ENCODE measurements at places on chromosomes 4 and X.

DNA sequence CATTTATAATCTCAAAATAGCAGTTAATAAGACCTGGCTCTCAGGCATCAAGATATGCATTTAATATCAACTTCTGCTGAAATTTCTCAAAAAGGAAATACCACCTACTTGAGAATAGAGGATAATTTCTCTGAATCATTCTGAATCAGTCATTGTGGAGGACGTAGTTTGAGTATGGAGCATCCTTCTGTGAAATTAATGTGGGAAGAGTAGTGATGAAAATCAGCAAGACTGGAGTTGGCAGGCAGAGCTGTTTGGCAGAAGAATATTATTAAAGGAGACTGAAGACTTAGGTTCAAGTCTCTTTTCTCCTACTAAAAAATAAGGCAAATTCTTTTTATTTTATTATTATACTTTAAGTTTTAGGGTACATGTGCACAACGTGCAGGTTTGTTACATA, 325.6 kb upstream of the ATOH1 start:
- DNase-seq = no peak

DNA sequence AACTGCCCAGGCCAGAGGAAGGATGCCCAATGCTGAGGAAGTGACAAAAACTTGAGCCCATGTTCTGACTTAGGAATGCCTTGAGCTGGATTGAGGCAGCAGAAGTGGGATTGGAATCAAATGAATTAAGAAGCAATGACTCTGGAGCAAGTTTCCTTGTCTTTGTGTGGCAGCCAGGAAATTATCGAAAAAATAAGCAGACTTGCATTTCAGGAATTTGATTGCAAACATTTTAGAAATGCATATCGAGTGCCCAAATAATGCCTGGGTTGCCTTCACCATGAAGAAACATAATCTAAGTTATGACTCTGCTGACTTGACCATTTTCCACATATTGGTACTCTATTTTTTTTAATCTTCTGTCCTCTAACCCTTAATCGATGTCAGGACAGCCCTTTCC, 9.5 kb downstream of the CYTL1 start:
- no peak for DNase-seq

GRCh38 chr4:177862541-177863176, 420.4 kb upstream of the AGA start:
- DNase-seq = no peak

GRCh38 chrX:129939986-129940385, 34.0 kb downstream of the UTP14A start:
- DNase-seq = no peak

DNA sequence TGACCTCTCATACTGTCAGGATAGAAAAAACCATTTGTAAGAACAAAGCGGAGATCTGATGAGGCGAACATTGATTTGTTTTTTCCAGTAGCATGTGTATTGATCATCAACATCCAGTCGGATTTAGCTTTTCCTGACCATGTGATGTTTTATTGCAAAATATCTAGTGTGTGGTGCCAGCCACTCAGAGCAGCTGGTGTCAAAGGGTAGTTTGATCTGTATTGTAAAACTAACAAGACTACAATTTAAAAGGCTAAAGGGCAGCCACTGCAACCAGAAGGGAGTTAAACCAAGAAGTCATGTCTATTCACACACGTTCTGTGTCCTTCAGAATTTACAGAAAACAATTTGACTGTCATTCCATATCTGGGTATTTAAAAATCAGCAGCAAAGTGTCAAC, 719.0 kb upstream of the FRG1 start:
- DNase-seq = no peak

- no peak for DNase-seq
Observed at GRCh38 chr4:23171976-23172375, 479.2 kb downstream of the GBA3 start.

DNA sequence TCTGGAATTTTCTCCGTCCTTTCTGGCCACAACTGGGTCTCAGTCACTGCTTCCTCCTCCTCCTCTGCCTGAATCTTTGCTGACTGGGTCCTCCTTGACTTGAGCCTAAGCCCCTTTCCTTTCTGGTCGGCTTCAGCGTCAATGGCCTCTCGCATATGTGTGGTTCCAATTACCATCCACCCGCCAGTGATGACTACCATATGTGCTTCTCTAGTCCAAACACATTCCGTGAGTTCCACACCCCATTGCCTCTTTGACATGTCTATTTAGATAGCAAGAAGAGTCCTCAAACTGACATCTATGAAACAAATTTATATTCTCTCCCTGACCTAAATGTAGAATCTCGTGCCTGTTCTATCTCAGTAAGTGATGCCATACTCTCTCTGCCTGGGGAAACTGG, 19.8 kb downstream of the MXRA5 start:
- no peak for DNase-seq

GRCh38 chr4:25900310-25900709, 13.7 kb upstream of the SMIM20 start:
- DNase-seq = no peak

DNA sequence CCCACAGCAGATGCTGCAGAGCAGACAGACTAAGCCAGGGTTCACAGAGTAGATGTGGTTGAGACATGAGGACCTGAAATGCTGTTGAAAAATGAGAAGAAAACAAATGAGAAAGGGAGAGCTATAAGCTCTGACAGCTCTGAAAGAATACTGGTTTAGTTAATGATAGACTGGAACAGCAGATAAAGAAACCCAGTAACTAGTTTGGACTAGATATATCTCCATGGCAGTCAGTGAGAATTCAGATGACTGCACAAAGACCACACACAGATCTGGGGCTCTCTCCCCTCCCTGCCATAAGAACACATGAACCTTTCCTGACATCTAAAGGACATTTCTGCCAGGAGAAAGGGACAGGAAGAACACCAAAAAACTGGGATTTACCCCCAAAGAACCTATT, 8.2 kb downstream of the NAA11 start:
- no peak for DNase-seq

GRCh38 chrX:149032449-149032848, 472.7 kb downstream of the IDS start:
- DNase-seq = no peak

DNA sequence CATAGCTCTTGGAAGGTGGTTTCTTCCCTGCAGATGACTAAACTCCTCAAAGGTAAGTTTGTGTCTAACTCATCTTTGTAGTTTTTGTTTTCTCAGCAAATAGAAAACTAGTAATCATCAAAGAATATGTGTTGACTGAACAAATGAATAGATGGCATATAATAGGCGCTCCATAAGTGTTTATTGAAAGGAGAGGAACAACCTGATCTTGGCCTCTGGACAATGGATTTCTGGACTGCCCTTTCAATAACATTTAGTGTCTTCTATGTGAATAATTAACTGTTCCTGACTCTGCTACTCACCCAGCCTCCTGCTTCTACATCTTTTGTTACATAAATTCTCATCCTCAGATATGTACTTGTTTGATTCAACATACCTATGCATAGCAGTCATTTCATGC, 399.1 kb downstream of the PPP1R2C start:
- DNase-seq = no peak

- DNase-seq = peak; percentile 24
Observed at GRCh38 chrX:49934148-49934547, 11.8 kb downstream of the CLCN5 start.

DNA sequence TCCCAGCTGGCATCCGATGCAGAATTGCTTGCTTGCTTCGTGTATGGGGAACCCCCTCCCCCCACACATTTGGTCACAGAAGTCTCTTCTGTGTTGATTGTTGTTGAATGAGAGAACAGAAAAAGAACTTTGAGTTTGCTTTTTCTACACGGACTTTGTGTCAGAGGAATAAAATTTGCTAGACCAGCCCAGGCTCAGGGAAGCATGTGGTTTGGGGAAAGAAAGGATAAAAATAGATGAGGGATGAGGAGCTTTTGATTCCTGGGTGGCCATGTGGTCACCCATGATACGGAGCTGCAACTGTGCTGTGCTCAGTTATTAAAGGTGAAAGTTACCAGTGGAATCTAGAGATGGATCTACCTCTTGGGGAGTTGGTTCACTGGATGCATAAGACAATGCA, 34.2 kb upstream of the ESX1 start:
- no peak for DNase-seq

DNA sequence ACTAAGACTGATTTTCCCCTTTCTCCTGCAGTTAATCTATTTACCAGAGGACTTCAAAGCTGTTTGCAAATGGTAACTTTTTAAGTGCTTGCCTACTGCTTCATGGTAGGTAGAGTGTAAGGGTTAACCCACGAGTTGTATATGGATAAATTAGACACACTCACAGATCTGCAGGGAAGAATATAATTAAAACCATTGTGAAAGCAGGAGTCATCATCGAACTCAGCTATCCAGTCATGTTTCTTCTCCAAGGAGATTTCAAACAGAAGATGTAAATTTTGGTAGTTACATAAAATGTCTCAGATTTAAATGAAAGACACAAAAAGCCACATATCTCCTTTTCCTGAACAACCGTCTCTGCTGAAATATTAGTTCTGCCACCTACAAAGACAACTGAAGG, 549 bp upstream of the XG start:
- no peak for DNase-seq

DNA sequence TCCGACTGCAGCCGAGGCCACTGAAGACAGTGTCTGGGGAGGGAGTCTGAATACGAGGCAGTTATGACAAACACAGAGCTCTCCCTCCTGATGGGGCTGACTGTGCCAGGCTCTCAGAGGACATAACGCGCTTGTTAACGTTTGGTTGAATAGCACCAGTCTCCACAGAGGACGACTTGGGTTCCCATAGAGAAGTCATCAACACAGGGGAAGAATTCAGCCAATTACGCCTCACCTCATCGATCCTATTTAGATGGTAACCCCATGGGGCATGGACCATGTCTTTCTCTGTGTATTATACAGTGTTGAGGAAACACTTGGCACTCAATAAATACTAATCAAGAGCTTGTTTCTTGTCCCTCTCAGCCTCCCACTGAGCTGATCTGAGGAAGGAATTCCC, 642.6 kb upstream of the LCORL start:
- DNase-seq = no peak

DNA sequence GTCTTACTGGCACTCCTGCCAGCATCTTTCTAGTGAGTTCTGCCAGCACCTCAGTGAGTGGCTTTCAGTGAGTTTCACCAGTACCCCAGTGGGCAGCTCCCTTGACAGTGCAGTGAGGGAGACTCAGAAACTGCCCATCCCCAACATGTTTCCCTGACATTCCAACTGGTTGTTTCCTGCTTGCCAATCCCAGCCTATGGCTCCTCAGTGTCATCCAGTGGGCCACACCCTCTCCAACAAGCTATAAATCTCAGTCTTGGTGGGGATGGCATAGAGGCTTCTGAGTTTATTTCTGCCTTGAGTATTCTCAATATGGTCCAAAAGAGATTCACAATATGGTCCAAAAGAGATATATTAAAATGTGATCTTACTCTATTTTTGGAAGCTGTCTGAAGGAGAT, 461.2 kb upstream of the NR3C2 start:
- DNase-seq = no peak

GRCh38 chr4:136763919-136764318, 768.4 kb downstream of the PCDH18 start:
- no peak for DNase-seq

GRCh38 chr4:8240211-8241041, 29.1 kb upstream of the HTRA3 start:
- DNase-seq = no peak

GRCh38 chr4:80321776-80322175, 13.8 kb upstream of the CFAP299 start:
- no peak for DNase-seq

DNA sequence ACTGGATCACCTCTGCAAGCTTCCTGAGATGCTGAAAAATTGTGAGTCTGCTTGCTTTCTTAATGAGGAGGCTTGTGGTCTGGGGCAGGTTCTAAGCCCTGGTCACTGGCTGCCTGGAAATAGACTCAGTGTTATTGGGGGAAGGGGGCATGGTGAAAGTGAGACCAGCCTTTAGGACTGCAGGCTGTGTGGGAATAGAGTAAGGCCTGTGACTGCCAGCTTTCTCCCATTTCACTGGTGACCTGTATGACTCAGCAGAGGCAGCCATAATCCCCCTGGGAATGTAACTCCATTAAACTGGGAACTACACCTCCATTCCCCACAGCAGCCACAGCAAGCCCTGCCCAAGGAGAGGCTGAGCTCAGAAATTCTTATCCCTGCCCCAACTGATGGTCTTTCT, 55.9 kb upstream of the IL15 start:
- DNase-seq = no peak

DNA sequence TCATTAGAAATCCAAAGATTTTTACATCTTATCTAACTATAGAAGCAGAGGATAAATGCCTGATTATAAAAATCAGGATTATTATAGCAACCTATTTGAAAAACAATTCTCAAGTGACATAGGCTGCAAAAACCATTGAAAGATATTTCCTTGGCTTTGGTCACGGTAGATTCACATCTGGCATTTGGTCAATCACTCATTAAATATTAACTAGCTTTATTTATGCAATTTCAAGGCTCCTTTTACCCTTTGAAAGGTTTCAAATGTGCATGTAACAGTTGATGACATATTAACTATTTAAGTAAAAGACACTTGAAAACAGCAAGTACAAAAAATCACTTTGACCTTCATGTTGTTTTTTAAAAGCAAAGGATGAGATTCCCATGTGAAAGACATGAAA, 98.1 kb downstream of the MMRN1 start:
- no peak for DNase-seq

DNA sequence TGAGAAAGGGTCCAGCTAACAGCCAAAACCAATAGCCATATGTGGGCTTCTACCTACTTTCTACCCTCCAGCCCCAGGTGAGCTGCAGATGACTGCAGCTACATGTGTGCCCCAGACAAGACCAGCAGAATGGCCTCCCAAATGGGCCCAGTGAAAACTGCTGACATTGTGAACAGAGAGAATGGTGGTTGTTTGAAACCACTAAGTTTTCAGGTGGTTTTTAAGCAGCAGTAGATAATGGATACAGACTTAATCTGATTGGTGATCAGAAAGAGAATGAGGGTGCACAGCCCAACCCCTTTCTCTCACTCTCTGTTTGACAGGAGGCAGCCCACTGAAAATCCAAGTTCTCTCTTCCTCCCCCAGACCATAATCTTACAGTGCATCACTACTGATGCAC, 42.5 kb upstream of the BBS12 start:
- DNase-seq = no peak

GRCh38 chr4:113604955-113605354, 156.6 kb downstream of the CAMK2D start:
- no peak for DNase-seq

DNA sequence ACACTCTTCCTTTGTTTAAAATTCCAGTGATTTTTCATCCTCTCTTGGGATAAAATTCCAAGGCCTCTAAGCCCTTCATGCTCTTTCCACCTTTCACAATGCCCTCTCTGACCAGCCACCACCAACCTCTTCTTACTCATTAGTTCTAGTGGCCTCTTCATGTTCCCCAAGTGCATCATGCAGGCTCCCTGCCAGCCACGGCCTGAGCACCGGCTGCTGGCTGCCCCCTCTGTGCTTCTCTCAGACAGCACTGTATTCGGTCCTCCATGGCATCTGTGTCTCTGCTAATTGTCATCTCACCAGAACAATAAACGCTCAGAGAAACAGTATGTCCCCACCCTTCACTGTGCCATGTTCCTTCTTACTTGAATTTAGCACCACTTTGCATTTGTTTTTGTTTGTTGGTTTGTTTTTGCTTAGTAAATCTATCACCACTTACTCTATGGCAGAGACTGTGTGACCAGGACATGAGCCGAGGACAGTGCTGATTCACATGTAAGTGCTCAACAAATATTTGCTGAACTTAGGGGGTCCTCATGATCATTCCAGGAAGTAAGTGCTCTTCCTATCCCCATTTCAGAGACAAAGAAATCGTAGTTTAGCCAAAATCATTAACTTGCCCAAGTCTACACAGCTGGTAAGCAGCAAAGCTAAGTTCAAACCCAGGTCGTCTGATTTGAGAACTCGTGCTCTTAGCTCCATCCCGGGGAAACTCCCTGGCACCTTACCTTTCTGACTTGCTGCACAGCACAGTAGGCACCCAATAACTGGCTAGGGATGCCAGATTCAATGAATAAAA, 77.1 kb upstream of the UCP1 start:
- peak; percentile 13 for DNase-seq

Measured in cardiac muscle cell (in vitro differentiated cells and primary cell).